ENCODE measurements at places on chromosomes 4 and X. TPM values are rescaled to one million over a fixed set of nuclear protein-coding genes. Genes with fewer than 3 reads are reported as not detected.

Gene NMU
- total RNA-seq = 3.0 TPM

Gene CT45A3
- total RNA-seq = not detected

Gene RNF175
- total RNA-seq = 1.5 TPM

Gene ASMT
- not detected for total RNA-seq

Gene DGAT2L6
- not detected for total RNA-seq

Gene ZGRF1
- total RNA-seq = 5.2 TPM

Gene MAGEE2
- not detected for total RNA-seq

Gene MAGEB10
- total RNA-seq = not detected

Gene VCX3B
- not detected for total RNA-seq

Gene SRPX2
- 1.8 TPM for total RNA-seq

Gene CFP
- 0.13 TPM for total RNA-seq

Gene PPEF1
- total RNA-seq = 0.13 TPM

Gene MID2
- 7.8 TPM for total RNA-seq

Gene SLIT2
- total RNA-seq = 9.0 TPM

Gene ENPEP
- total RNA-seq = 3.9 TPM

Gene DCLK2
- 23.2 TPM for total RNA-seq

Gene CENPVL1
- not detected for total RNA-seq

Gene FOXR2
- not detected for total RNA-seq

Gene GABRA4
- not detected for total RNA-seq

Gene DMP1
- total RNA-seq = not detected

Gene GABRE
- total RNA-seq = 3.2 TPM

Gene ADH1B
- total RNA-seq = not detected

Gene PABPC1L2A
- total RNA-seq = not detected

Gene ZNF182
- 2.3 TPM for total RNA-seq

Gene GUF1
- total RNA-seq = 14.5 TPM

Gene GRIA2
- total RNA-seq = not detected

Gene PRDM5
- total RNA-seq = 4.9 TPM

Gene SPANXN5
- not detected for total RNA-seq

Gene NOX1
- total RNA-seq = not detected

Gene TEX13B
- total RNA-seq = not detected

Gene NSUN7
- 8.4 TPM for total RNA-seq

Gene ZFP42
- 6.5 TPM for total RNA-seq

Gene BTK
- total RNA-seq = under 0.01 TPM

Gene LAS1L
- total RNA-seq = 15.6 TPM

Gene PSAPL1
- not detected for total RNA-seq

Data from mesangial cell (primary cell).